ENCODE measurements at places on chromosomes 4 and X.

DNA sequence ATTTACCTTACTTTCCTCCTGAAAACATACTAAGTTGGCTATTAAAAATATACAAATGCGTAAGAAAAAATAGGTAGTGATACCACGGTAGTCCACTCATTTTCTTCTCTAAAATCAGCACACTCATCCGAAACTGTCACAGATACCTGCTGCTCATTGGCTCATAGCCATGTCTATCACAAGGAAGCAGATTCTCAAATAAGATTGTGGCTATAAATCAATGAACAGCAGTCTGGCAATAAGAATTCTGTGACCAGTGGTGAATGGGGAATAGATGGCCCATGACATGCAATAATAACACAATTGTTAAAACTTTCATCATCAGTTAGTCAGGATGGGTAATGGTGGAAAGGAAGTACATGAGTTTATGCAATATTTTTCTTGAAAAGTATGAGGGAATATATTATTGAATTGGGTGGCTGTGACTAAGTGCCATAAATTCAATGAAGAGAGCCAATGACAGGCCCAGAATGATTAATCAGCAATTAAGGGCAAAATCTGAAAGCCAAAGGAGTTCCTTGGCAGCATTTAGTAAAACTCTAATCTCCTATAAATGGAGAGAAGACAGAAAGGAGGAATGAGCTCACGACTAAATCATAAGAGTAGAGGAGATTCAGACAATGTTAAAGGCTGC lies 202.3 kb upstream of the NEIL3 start:
- no peak for DNase-seq

- DNase-seq, result no peak
Observed at GRCh38 chr4:87865288-87865687, 32.5 kb downstream of the MEPE start.

- DNase-seq, result no peak
Observed at GRCh38 chrX:79169484-79169883, 25.0 kb downstream of the GPR174 start.

GRCh38 chr4:102988429-102989020 lies 31.0 kb downstream of the SLC9B1 start:
- no peak for DNase-seq

DNA sequence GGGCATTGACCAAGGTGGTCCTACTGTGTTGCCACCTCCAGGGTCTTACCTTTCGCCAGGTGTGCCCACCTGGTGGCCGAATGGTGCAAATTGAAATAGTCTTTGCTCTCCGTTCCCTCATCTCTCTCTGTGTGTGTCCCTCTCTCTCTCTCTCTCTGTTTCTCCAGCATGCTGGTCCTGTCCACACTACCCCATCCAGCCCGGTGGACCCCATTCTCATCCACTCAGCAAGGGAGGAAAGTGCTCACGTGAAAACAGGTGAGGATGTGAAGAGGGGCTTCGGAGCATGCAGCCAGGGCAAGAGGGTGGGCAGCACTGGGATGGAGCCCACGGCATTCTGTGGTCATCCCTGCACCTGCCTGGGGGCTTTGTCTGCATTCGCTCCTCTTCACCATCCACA lies 150.1 kb downstream of the CRLF2 start:
- no peak for DNase-seq

- peak; percentile 56 for DNase-seq
Observed at GRCh38 chrX:21374163-21374993, at the start of gene CNKSR2. Gene CNKSR2 (plus strand): TSS chrX:21374418. CDS start chrX:21374898, 480 bp downstream.

GRCh38 chr4:181959121-181959520 lies 284.1 kb upstream of the TENM3 start:
- DNase-seq, result no peak

GRCh38 chrX:7485061-7485460 lies 337.1 kb upstream of the PUDP start:
- no peak for DNase-seq

DNA sequence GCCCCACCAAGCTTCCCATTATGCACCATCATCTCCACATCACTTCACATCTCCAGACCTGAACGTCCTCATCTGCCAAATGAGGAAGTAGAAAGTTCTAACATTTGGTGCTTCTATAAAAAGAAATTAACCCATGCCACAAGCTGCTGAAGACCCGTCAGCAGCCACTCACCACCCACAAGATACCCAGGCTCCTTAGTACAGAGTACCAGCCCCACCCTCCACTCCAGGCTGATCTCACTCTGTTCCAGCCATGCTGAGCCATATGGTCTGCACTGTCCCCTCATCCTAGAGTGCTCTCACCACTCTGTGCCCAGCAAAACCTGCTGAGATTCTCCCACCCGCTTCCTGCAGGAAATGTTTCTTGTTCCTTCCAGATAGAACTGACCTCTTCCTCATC lies 240.8 kb upstream of the PPARGC1A start:
- no peak for DNase-seq

GRCh38 chr4:94228493-94229216 lies 21.0 kb downstream of the SMARCAD1 start:
- DNase-seq, result no peak

GRCh38 chrX:7318661-7319060 lies 170.7 kb upstream of the PUDP start:
- no peak for DNase-seq

- no peak for DNase-seq
Observed at GRCh38 chrX:65871671-65872311, 168.1 kb downstream of the VSIG4 start.

- DNase-seq, result peak; percentile 51
Observed at GRCh38 chr4:101169044-101170014, 178.0 kb downstream of the PPP3CA start.

DNA sequence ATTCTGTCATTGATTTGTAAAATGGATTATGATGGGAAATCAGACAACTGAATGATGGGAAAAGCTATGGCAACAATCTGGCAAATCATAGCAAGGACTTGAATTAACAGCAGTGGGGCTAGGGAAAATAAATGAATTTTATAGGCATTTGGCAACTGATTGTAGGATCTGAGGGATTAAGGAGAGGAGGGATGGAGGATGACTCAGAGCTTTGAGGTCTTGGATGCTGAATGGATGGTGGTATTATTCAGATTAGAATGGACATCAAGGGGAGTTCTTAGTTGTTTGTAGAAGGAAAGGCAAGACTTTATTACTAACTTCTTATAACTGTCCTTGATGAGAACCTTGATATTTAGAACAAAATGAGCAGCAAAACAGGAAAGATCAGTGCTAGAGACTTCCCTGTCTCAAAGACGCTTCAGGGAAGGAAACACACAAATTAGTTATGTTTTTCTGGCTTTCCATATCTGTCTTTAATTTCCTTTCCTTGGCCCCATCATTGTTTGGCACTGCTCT lies 51.4 kb upstream of the HHIP start:
- DNase-seq, result no peak

- no peak for DNase-seq
Observed at GRCh38 chr4:139889264-139889663, 223.6 kb downstream of the MGST2 start.

- no peak for DNase-seq
Observed at GRCh38 chrX:74232859-74233258, 71.1 kb upstream of the ZCCHC13 start.

DNA sequence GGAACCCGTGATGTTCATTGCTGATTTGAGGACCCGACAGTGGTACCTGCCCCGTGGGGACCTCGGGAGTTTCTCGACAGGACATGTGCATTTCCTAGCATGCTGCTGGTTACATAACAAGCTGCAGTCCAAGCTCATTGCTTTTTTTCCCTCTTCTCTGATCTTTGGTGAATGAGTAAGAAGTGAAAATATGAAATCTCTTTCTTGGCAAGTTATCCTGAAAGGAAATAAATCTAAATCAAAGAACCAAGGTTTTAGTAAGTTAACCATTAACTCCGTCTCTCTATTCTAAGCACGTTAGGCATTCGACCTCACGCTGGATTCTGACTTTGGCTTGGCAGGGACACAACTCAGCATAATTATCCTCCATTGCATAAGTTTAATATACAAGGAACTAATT lies 86.6 kb downstream of the STK32B start:
- no peak for DNase-seq

GRCh38 chr4:42080306-42080705 lies 72.1 kb downstream of the BEND4 start:
- no peak for DNase-seq

DNA sequence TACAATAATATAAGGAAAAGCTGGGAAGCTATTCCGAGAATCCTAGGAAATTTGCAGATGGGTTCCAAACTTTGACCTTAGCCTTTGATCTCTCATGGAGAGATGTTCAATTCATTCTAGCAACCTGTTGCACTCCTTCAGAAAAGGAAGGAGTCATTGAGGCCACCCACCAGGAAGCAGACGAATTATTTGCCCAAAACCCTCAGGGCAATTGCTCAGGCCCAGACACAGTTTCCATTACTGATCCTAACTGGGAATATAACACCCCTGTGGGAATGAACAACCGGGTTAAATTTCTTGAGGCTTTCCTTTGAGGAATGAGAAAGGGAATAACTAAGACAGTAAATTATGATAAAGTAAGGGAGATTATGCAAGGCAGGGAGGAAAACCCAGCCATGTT lies 13.5 kb upstream of the ZNF280C start:
- no peak for DNase-seq

GRCh38 chr4:161799710-161800109 lies 364.1 kb downstream of the FSTL5 start:
- DNase-seq, result no peak

DNA sequence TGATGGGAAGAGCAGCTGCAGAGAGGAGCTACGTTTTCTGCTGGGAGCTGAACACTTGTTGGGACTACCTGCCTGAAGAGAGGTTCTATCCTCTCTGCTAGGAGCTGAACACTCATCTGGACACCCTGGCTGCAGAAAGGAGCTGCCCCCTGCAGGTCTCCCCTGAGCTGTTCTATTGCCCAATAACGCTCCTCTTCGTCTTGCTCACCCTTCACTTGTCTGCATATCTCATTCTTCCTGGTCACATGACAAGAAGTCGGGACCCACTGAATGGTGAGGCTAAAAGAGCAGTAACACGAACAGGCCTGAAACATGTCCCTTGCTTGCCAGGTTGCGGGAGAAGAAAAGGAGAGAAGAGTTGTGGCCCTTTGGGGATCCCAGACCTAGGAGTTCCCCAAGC lies 27.8 kb downstream of the NAA11 start:
- no peak for DNase-seq

GRCh38 chr4:122503214-122503613 lies 46.7 kb upstream of the IL2 start:
- DNase-seq, result no peak

Data from psoas muscle (tissue), 8 donors.